Panc1 (cell line): ENCODE measurements at places on chromosomes 1 and 21.

DNA sequence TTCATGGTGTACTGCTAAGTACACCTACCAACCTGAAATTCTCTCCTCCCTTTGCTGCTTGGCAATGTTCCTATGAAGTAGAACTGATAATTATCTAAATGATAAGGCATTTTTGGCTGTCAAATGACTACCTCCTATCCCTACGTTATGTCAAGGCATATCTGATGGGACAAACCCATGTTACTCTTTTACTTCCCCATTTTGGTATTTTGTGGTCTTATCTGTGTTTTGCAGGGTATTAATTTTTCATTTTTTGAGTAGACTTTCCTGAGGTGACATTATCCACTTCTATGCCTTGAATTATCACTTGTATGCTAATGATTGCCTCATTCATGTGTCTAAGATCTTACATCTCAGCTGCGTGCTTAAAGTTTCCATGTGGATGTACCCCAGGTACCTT lies 499.6 kb upstream of the B3GALT2 start:
- DNase-seq = no peak

GRCh38 chr21:28215214-28215954 lies 777.3 kb downstream of the LTN1 start:
- DNase-seq = no peak

DNA sequence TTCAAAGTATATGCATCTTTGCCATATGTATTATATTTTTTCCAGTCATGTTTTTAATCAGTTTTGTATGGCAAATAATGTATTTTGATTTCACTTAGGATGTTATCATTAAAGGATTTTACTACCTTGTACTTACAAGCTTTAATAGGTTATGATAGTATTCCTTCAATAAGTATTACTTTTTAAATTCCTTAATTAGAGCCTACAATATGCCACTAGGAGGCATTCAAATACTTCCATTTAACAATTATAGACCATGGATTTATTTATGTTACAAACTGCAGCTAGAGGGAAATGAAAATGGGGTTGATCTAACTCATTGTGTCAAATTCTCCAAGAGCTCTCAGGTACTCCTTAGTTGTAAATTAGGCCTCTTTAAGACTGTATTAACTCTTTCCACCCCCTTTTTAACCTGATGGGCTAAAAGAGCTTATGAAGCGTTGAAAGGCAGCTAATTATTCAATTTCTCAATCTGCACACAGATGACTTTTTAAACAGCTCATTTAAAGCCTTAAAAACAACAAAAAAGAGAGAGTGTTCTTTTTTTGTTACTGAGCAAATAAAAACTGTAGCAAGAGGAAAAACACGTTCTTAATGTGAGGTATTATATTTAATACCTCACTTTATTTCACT lies 156.2 kb downstream of the DENND1B start:
- no peak for DNase-seq

DNA sequence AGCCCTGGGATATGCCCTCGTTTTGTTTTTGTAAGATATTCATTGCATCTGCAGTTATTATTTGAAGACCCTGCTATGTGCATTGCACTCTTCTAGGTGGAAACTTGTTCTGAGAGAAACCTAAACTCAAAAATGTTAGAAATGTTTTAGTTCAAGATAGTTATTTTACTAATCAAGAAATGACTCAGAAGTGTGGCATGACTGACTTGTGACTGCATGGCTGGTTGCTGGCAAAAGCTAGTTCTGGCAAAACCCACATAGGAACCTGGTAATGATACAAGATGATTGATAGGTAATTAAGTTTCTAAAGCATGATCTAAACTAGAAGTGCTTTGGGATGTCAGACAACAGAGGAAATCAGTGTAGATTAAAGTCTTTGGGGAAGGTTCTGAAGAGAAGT lies 33.8 kb upstream of the NFASC start:
- no peak for DNase-seq

GRCh38 chr1:36393686-36394085 lies 4.0 kb downstream of the LSM10 start:
- DNase-seq = no peak

DNA sequence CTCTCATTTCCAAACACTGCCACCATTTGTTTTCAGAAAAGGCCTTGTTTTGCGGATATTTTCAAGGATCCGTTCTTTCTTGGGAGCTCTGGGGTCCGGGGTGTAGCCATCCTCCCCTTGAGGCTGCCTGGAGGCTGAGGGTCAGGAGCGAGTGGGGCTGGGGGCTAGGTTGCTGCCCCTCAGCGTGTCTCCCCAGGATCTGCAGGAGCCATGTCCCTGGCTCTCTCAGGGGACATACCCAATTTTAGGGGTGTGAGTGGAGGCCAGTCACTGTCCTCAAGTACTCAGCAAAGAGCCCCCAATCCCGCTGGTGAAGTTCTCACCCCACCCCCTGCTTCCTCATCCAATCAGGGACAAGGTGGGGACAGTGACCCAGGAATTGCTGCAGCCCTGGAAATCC lies 15.0 kb upstream of the PRDM16 start:
- no peak for DNase-seq

GRCh38 chr1:26848941-26849774 lies 13.8 kb upstream of the SFN start:
- peak; percentile 92 for DNase-seq
